ENCODE measurements at places on chromosomes 2 and 18.
A peak's percentile ranks its signal among the peaks of the same experiment; 100 is the strongest.

DNA sequence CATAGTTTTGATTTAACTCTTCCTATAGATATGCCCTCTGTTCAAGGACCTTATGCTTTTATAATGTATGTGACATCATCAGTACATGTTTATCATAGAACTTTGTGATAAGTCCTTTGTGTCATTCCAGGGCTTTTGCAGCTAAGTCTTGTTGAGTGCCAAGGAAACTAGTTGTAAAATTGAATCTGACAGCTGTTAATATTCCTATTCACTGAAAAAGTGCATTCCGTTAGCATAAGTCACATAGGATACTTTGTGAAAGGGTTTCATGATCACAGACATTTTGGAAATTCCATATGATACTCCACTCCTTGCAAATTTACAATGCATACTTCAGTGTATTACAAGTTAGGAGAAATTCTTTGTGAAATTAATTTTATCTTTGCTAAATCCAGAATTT lies 503.4 kb downstream of the CCDC85A start:
- DNase-seq: no peak

DNA sequence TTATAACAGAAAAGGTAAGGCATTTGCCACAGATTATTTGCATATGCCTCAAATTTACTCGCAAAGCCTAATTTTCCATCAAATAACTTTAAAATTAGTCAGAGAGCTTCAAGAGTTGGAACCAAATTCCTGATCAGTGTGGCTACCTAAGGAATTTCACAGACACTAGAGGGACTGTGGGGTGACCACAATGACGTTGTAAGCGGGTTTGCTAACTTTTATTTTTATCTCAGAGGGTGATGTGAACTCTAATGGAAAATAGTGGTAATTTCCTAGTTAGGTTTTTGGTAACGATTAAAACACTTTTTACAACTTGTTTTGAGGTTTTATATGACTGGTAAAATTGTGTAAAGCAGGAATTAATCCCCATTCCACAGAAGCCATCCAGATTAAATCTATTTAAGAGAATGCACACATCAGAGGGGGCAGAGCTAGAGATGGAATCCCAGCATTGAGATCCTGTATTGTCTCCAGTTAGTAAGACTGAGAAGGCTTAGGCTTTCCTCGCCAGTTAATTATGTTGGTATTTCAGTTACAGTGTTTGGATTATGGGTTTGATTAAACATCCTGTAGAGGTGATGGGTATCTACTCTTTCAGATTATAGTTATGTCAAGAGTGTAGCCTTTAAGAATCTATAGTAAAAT lies 129.0 kb downstream of the GPD2 start:
- DNase-seq: no peak

DNA sequence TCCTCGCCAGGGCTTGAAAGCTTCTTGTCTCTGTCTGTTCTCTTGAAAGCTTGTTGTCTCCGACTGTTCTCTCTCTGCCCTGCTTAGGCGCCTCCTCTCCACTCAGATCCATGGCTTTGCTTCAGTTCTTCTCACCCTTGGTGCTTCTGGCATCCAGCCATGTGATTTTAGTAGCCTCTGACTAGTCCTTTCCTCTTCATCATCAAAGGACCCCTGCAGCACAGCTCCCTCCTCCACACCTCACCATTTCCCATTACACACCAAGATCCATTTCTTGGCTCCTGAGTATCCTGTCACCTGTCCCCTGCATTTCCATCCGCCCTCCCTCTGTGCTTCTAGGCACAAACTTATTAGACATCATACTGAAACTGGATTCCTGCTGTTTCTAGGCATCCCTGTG lies 59.4 kb downstream of the ZNF236 start:
- DNase-seq: no peak

- DNase-seq: no peak
Observed at GRCh38 chr2:19883486-19883885, 18.3 kb downstream of the TTC32 start.

DNA sequence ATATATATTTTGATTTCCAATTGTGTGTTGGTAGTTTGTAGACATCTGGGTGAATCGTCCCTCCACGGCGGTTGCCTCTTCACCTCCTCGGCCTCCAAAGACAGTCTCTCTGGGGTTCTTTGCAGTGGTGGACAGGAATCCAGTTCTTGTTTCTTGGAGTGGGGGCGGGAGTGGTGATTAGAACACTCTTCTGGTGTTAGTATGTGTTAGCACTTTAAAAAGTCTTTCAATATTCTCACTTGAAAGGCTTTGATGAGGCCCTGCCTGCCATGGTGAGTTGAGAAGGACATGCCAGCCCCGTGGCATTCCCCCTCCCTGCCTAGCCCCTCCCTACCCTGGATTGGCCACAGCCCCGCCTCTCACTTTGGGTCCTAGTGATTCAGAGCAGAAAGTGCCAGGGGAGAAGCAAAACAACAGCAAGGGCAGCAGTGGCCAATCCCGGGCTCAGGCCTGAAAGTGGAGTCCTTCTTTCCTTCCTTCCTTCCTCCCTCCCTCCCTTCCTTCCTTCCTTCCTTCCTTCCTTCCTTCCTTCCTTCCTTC lies 316.8 kb upstream of the HS6ST1 start:
- DNase-seq: peak; percentile 20

DNA sequence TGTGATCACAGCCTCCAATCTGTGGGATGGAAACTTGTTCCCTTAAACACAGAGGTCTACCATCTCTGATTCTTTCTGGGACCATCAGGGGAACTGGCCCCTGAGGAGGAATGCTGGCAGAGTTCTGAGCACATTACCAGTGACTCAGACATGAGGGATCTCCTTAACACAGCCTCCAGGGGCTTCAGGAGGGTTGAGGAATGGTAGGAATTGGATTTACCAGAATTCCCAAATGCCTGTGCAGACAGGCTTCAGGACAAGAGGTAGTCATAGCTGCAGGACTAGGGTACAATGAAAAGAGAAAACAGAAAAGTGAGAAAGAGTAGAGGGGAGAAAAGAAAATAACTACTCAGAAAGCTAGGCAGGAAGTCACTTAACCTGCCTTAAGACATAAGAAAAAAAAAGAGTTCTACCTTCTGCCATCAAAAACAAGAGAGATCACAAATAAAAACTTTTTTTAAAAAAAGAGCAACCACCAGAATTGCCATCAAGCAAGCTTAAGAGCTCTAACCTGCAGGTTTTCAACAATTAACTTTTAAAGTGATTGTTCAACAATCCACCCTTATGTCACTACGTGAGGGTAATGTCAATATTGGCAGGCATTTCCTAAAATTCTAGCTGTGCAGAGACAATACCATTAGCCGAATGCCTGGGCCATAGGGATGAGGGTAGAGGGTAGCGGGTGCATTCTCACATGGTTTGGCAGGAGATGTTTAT lies 524.4 kb downstream of the BCL11A start:
- no peak for DNase-seq

- no peak for DNase-seq
Observed at GRCh38 chr2:43340945-43341356, 114.5 kb upstream of the ZFP36L2 start.

DNA sequence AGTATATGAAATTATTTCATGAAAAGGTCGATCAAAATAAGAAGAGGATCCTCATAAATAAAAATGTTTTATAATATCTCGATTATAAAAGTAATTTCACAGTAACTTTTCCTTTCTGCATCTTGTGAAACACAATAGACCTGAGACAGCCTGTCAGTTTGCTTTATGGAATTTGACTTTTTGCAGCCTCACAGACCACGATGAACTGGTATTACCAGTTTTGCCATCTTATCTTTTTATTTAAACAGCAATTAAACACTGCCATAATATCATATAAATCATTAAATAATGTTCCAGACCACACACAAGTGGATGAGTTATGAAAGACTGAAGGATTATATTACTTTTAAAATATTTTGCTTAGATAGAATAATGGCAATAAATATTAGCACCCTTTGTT lies 10.7 kb upstream of the GALNT3 start:
- no peak for DNase-seq

DNA sequence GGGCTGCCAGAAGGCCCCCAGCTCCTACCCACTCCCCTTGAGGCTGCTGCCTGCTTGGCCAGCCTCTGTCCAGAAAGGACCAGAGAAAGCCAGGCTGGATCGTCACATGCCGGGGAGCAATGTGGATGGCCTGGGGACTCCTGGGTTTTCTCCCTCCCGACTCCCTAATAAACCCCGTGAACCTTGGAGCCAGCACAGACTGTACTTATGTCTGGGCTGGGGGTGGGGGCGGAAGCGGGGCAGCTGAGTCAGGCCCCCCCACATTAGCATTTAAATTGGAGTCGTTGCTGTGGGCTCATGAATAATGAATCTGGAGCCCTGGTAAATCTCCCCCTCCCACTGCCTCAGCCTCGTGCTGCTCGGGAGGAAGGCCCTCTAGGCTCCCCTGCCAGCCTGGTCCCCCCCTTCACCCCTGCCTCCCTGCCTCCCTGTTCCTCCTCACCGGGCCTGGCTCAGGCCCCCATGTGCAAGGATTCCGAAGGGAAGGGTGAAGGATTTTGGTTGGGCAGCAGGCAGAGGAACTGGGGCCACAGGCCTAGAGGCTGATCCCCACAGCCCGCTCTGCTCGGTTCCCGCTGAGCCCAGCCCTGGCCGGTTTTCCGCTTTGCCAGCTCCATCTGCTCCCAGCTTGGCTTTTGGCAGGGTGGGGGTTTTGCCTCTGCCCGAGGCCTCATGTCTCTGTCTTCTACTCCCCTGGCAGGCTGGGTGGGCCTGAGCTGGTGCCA lies 7.3 kb upstream of the ASIC4 start:
- DNase-seq: no peak

GRCh38 chr18:9803698-9804516 lies 81.9 kb upstream of the TXNDC2 start:
- no peak for DNase-seq

- DNase-seq: no peak
Observed at GRCh38 chr2:101012054-101012705, 10.1 kb downstream of the RPL31 start.

- DNase-seq: peak; percentile 66
Observed at GRCh38 chr2:86274265-86274917, 63.0 kb downstream of the REEP1 start.

GRCh38 chr18:47558110-47558750 lies 306.8 kb upstream of the SKOR2 start:
- DNase-seq: peak; percentile 1

GRCh38 chr18:55524353-55525073 lies 63.5 kb downstream of the TCF4 start:
- DNase-seq: no peak

DNA sequence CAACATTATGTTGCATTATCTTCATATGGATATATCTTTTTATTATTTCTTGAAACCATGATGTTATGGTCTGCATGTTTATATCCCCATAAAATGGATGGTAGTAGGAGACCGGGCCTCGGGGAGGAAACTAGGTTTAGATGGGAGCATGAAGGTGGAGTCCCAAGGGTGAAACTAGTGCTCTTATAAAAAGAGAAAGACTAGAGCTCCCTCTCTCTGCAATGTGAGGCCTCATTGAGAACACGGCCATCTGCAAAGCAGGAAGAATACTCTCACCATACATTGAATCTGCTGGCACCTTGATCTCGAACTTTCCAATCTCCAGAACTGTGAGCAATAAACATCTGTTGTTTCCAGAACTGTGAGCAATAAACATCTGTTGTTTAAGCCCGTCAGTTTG lies 64.0 kb downstream of the NXPH2 start:
- DNase-seq: no peak

- DNase-seq: no peak
Observed at GRCh38 chr2:39139511-39140237, 18.8 kb upstream of the SOS1 start.

DNA sequence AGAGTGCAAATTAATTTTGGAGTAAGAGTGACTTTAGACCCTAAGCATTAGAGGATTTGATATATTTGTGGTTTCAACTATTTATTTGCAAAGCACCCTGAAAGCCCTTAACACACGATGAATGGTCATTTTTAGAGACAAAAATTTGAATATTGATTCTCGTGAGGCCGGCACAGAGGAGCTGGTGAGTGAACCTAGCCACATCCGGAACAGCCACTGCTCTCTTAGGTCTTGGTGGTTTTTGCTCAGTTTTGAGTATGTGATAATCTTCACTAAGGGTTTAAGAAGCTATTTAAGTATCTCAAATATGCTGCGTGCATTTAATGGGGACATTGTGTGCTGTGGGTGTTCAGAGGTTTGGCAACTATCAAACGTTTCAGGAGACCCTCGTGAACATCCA lies 204.8 kb downstream of the TSN start:
- no peak for DNase-seq

- peak; percentile 57 for DNase-seq
Observed at GRCh38 chr2:63698786-63699548, 110.2 kb downstream of the MDH1 start.

DNA sequence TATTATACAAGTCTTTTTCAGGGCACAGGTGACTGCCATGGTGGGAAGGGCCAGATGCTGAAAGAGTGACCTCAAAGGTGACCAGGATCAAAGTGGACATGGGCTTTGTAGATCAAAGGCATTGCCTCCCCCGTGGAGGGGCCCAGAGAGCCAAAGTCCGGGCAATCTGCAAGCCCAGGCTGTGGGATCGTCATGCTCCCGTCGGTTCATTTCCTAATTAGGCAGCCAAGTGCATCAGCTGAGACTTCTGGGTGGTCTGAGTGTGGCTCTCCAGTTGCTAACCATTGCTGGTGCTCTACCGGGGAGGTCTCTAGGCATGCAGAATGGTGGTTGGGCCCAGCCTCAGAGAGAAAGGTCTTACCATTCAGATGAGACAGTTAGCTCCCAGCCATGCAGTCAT lies 61.6 kb downstream of the TRIB2 start:
- peak; percentile 83 for DNase-seq

DNA sequence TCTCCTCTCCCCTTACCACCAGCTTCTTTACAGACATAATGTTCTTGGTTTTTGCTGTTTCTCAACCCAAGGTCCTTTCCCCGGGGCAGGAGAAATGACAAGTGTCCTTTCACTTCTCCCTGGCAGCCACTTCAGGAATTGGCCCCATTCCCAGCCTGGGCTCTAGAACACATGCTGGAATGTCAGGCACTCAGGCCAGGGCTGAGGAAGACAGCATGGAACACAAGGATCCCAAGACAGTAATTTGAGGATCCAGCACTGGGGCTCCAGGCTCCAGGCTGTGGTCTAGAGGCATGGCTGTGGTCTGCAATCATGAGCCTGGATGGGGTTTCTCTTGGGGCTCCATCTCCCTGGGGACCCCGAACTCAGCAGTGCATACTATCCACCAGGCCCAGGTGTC lies 201.4 kb downstream of the CELF4 start:
- no peak for DNase-seq

- DNase-seq: peak; percentile 74
Observed at GRCh38 chr2:209425471-209426071, 1.7 kb downstream of the MAP2 start.

GRCh38 chr18:24063121-24063731 lies 48.7 kb downstream of the TTC39C start:
- no peak for DNase-seq

- no peak for DNase-seq
Observed at GRCh38 chr2:132678483-132678882, 8.5 kb upstream of the LYPD1 start.

- no peak for DNase-seq
Observed at GRCh38 chr2:30768708-30769480, 38.4 kb downstream of the CAPN13 start.

GRCh38 chr2:62196278-62196901 lies 475 bp downstream of the B3GNT2 start:
- DNase-seq: peak; percentile 71

GRCh38 chr2:160492401-160493226 lies 993 bp downstream of the RBMS1 start:
- DNase-seq: peak; percentile 80

All from SW480 (cell line).